Anterior cingulate cortex (tissue), 58 donors: ENCODE measurements at places on chromosomes 16 and 17.
A peak's percentile ranks its signal among the peaks of the same experiment; 100 is the strongest.

- no peak for DNase-seq
Observed at GRCh38 chr17:27554152-27554551, 76.8 kb upstream of the LGALS9 start.

GRCh38 chr17:33234930-33235685 is 58.0 kb downstream of the ASIC2 start:
- DNase-seq = peak; percentile 48

DNA sequence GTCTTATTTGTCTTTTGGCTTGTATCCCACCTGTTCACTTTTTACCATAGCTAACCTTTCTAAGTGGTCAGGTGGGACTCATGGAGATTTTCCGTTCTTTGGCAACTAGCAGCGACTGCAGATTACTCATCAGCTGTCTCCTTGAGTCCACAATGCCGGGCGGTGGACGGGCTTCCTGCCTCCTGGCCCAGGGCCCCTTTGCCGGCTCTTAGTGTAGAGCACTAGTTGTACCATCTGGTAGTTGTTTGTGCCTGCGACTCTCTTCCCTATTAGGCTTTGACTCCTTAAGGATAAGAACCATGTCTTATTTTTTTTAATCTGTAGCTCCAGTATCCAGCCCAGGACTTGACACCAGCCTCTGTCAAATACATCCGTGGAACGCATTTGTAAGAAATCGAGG is 399.9 kb downstream of the WWOX start:
- DNase-seq = no peak

GRCh38 chr16:17259751-17260270 is 210.9 kb downstream of the XYLT1 start:
- no peak for DNase-seq

GRCh38 chr17:65190467-65191097 is 53.4 kb downstream of the RGS9 start:
- DNase-seq = no peak

GRCh38 chr16:84524346-84524920 is 20.0 kb upstream of the MEAK7 start:
- no peak for DNase-seq

GRCh38 chr17:69728816-69729215 is 314.3 kb downstream of the MAP2K6 start:
- DNase-seq = no peak

- DNase-seq = no peak
Observed at GRCh38 chr16:88697831-88698615, 8.2 kb downstream of the RNF166 start.

GRCh38 chr17:79305768-79306423 is 231.3 kb downstream of the ENGASE start:
- no peak for DNase-seq

- DNase-seq = no peak
Observed at GRCh38 chr17:51486091-51486490, 225.7 kb downstream of the UTP18 start.

DNA sequence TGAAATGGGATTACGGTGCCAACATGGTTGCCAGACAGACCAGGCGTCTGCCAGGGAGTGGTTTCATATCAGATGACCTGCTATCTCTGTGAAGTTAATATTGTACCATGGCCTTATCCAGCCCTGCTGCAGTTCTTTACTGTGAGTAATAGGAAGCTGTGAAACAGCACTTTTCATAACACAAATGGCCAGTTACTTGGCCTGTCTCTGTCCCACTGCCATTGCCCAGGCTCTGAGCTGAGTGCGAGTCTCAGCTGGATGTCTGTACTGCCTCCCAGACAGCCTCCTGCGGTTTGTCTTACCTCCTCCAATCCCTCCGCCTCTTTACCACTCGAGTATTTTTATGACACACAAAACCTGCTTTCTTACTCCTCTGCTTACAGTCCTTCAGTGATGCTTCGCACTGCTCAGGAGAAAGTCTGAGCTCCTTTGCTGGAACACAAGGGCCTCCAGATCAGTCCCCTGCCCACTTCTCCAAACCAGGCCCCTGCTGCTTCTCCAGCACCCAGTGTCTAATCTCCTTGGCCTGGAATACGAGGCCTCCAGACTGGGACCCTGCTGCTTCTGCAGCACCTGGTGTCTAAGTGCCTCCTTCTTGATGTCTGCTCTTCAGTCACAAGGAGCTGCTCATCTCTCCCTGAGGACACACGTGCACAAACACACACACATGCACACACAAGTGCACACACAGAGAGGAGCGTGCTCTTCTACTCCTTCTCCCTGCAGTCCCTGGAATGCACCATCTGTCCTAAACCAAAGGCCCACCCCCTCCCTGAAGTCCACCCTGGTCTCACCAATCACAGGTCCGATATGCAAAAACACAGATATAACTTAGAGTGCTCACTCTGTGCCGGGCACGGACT is 17.1 kb upstream of the RHOT1 start:
- DNase-seq = no peak

GRCh38 chr16:79380995-79381602 is 219.4 kb downstream of the MAF start:
- DNase-seq = no peak

GRCh38 chr16:3612510-3613466 is 1.4 kb upstream of the SLX4 start:
- no peak for DNase-seq

- DNase-seq = no peak
Observed at GRCh38 chr17:74524653-74525464, 6.4 kb downstream of the CD300LB start.

DNA sequence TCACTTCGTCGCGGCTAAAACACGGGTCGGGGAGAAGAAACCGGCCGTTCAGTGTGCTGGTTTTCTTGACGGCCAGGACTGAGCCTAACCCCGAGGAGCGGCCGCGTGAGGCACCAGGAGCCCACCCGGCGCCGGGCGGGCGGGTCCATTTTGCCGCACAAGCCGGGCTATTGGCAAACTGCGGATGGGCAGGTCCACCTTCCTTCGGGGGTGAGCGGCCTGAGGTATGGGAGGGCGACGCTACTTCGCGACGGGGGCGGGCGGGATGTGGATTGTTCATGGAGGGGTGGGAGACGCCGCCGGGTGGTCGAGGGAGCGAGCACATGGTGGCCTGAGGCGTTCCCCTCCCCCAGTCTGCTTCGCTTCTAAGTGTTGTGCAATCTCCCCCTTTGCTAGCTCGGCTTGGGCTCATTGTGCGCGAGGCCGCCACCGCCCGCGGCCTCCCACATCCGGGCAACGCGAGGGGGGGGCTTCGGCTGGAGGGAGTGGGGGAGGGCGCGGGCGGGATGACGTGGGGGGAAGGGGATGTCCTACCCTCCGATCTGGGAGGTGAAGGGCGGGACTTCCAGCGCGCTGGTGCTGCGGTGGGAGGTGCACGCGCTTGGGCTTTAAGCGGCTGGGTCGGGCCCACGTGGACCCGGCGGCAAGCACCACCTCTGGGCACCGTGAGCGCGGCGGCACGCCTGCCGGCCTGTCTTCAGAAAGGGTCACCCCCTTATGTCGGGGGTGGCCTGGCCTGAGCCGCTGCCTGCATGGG is 5.9 kb upstream of the CD68 start:
- peak; percentile 65 for DNase-seq

- DNase-seq = no peak
Observed at GRCh38 chr16:8510160-8510559, 80.2 kb downstream of the TMEM114 start.

GRCh38 chr17:78432226-78433012 is 54.0 kb downstream of the PGS1 start:
- DNase-seq = peak; percentile 42

DNA sequence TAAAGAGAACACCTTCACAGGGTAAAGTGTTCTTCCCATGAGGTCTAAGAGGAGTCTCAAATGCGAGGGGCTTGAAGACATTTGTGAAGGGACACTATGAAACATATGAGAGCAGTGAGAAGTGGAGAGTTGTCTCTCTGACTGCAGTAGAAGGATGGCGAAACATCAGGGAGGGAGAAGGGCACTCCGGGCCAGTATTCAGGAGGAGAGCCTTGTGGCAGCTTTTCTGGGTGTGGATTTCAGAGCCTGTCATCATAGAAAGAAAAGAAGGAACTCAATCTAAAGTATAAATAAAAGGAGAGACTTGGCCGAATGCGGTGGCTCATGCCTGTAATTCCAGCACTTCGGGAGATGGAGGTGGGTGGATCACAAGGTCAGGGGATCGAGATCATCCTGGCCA is 117.2 kb downstream of the RBFOX1 start:
- DNase-seq = no peak

DNA sequence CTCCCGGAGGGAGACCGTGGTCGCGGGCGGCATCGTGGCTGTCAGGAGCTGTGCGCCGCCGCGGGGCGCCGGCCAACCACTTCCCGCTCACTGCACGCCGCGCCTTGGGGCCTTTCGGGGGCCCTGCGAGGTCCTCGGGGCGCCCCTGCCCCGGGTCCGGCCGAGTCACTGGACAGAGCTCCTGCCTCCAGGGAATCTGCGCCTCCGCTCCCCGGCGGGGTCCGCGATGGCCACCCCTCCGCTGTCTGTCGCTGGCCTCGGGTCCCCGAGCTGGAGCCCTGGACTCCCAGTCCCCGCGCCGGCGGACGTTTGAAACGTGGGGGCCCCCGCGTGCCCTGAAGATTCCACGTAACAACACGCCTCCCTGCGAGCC is at the start of gene QRICH2:
TSS of gene QRICH2 (minus strand) at position 311 of the 373 bp plus-strand sequence. CDS start at position 33, 278 bp downstream.
- no peak for DNase-seq

DNA sequence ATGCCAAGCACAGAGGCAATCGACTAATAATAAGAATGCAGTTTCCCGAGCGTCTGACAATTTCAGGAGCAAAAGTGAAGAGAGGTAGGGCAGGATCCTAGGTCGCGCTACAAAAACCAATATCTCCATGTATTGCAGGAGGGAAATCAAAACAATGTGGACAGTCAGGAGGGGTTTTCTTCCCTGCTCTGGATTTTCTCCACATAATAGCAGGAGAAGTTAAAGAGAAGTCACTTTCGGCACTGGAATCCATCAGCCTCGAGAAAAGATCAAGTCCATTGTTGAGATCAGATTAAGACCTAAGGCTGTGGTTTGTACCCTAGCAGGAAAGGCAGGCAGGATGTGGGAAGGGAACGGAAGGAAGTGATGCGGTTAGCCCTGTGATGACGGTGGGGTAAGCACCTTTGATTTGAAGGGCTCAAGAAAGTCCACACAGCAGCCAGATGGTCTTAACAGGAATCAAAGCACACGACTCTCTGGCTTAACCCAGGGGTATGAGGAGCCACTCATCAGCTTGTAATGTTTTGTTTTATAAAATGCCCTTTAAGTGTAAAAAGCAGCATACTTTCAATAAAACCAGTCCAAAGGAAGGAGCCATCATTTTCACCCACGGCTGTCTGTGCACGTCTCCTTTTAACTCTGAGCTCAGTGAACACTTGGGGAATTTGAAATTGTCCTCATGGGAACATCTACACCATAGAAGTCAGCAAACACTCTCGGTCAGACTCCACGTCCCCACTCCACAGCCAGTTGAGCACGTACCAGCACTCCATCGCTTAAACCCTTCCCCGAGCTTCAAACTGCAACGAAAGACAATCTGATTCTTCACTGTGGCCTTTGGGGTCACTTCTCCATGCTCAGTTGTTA is 15.8 kb upstream of the AKTIP start:
- DNase-seq = no peak

DNA sequence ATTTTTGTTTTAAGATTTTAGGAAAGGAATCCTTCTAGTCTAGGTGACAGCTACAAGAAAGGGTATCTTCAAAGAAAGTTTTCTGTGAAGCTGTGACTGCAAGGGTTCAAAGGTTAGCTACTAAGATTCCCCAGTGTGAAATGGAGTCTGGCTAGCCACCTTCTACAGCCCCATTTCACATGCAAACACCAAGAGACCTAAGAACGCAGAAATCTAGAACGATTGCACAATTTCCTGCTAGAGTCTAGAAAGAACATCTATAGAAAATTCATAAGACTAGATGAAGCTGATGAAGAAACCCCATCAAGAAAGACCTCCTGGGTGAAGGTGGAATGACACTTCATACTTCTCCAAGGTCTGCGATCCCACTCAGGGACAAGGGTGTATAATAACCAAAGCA is 77.1 kb downstream of the STX8 start:
- no peak for DNase-seq

GRCh38 chr17:77382356-77382911 is 241.7 kb downstream of the SEC14L1 start:
- no peak for DNase-seq

DNA sequence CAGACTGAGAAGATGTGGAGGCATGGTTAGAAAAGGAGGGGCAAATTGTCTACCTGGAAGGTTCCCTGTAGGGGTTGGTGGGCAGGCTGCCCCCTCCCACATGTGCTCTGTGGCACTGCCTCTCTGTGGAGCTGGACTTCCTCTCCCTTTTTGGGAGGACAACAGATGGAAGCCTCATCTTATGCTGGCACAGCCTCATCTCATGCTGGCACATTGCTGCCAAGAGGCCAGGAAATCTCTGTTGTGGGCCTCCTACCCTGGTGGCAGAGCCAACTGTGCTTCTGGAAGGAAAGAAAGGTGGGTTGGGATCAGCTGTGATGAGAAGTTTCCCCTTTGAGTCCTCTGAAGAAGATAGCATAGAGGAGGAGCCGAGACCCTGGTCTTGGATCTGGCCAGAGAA is 19.7 kb upstream of the BRD7 start:
- DNase-seq = no peak

DNA sequence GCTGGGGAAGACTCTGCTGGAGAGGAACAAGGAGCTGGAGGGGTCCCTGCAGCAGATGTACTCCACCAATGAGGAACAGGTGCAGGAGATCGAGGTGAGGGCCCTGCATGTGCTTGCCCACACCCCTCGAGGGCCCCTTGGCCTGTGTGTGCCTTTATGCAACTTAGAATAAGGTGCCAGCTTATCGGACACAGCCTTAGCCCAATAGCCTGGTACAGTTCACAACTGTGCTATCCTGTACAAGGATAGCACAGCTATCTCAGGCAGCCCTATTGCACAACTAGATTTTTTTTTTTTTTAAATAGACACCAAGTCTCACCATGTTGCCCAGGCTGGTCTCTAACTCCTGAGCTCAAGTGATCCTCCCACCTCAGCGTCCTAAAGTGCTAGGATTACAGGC is 12.1 kb downstream of the CDR2L start:
- no peak for DNase-seq

DNA sequence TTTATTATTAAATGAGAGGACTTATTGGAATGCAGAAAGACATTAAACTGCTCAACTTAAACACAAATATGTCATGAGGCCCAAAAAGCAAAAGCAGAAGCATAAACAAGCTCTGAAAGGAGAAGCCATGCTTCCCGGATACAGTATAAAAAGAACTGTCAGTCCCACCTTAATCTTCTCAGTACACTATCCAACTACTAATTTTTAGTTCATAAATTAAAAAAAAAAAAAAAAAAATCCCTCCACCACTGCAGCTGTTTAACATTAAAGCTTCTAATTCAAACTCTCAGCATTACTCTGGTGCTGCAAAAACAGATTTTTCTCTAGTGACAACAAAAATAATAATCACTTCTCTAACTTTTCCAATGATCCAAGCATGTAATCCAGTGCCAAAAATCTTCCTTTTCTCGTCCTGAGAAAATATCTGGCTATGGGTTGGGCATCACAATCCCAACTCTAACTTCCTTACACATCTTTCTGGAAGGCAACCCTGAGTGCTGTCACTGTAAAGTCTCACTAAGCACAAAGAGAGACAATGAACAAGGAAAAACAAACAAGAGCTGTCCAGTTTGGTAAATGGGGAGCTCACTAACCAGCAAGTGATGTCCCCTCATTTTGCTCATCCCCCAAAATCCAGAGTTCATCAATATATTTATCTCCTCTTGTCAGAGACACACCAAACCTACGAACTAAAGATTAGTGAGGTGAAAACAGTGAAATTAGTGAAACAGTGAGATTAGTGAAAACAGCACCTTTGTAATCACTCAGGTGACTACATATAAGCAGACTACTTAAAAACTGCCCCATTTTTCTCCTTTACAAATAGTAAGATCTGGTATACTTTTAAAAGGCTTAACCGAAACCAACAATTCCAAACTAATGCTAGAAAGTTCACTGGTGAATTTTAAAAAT is 5.5 kb downstream of the USP32 start:
- no peak for DNase-seq
